ENCODE measurements at places on chromosomes 2 and 18.

DNA sequence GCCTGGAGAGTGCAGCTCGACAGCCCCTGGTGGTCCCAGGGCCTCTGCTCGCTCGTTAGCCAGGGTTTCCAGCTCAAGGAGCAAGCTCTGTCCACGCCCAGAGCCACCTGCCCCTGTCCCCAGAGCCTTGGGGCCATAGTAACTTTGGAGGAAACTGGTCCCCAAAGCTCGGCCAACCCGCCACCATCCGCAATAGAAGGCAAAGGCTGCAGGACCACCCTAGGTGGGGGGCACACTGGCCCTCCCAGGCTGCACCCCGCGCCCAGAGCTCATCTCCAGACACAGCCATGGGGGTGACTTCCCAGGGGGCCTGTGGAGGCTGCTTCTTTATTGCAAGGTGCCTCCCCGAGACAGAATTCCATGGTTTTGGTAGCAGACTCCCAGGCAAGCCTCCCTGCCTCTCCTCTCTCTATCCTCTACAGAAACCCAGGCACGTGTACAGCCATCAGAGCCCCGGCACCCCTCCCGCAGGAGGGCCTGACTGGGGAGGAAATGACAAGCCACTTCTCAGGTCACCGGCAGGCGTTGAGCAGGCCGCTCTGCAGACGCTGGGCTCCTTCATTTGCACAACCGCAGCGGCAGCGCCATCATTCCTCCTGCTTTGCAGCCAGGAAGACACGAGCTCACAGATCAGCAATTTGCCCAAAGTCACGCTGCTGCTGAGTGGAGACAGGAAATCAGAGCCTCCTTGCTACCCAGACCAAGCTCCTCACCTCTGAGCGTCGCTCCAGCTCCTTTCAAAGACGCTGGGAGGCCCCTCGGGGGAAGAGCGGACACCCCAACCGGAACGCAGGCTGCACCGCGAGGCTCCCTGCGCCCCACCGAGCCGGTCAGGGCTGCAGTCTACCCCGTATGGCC is 80.2 kb downstream of the NDUFA10 start:
- DNase-seq = peak; percentile 45

GRCh38 chr2:110865188-110865587 is 132.8 kb downstream of the ACOXL start:
- peak; percentile 57 for DNase-seq

- no peak for DNase-seq
Measured at GRCh38 chr2:203740871-203741281, 34.4 kb downstream of the CD28 start.

- no peak for DNase-seq
Measured at GRCh38 chr2:228917220-228917619, 353.9 kb downstream of the PID1 start.

DNA sequence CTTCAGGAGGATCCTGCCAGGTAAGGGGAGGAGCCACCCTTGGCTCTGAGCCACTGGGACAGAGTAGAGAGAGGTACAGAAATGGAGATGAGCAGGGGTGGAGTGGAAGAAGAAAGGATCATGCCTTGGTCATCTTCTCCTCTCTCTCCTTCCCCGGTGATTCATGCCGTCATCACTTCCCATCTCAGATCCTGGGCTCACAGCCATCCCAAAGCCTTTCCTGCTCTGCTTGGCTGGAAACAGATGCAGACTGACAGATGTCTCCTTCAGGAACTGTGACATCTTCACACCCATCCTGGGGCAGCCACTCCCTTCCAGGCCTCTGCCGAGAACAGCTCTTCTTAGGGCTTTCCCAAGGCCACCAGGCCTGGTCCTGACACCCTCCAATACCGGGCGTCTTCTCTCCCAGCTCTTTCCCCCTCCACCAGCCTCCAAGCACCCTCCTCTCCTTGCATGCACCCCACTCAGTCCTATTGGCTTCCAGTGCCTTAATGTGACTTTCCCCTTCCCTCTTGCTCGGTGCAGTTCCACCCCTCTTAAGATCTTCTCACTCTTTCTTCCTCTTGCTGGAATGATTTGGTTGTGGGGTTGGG is 58.3 kb upstream of the TNP1 start:
- DNase-seq = no peak

DNA sequence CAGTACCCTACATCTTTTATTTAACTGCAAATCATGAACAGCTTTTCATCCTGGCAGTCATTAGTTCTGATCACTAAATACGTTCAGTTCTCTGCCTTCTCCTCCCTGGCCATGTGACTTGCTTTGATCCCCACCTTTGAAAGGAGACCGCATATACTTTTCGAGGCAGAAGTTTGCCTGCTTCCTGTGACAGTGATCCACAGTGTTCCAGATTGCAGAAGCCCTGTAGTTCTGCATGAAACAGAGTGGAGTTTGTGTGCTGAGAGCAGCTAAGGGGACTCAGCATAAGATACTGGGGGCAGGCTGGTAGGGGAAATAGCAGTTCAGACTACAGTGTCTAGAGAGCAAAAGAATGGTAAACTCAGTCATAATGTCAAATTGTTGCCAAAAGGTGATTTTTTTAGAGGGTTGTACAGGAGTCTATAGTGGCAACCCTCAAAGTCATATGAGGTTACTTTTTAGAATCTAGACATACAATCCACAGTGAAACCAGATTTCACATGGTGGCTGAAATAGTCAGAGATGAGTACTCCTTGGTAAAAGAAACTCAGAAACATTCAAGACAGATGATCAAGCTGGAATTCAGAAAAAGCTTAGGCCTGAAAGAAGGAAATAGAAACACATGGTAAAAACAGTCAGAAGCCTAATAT is 1800.4 kb upstream of the CELF4 start:
- DNase-seq = no peak

DNA sequence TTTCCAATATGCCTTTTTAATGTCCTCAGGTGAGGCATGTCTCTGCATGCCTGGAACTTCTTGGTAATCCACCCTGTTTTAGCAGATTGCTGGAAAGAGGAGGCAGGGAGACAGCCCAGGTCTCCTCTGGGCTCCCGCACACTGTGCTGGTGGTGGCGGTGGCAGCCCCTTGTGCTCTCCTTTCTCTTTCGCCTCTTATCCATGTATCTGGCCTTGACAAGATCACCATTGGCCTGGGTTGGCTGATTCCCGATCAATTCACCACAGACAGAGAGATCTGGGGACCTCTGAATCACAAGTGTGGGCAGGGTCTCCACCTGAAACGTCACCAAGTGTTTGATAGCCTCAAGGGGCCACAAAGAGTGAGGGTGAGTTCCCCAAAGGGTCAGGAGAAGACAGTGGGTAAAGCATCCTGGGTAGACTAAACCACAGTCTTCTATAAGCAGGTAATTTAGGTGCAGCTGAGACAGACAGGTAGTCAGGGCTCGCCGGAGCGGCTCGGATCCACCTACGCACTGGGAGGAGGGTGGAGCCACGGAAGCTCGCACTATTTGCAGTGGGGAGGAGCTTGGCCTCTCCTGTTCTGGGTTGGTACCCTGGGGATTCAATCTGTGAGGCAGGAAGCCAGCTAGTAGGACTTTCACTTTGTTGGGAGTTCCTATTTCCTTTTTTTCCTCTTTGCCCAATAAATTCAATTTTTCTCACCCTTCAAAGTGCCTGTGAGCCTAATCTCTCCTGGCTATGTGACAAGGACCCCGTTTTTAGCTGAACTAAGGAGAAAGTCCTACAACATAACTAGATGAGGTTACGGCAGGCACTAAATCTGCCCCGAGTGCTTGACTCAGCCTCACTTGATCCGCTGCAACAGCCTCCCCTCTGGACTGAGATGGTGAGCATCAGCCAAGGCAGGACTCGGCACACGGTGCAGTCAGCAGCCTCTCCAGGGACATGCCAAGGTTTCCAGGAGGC is 57.6 kb downstream of the SLC4A3 start:
- DNase-seq = peak; percentile 54

GRCh38 chr2:62570861-62571698 is 65.1 kb upstream of the TMEM17 start:
- no peak for DNase-seq

DNA sequence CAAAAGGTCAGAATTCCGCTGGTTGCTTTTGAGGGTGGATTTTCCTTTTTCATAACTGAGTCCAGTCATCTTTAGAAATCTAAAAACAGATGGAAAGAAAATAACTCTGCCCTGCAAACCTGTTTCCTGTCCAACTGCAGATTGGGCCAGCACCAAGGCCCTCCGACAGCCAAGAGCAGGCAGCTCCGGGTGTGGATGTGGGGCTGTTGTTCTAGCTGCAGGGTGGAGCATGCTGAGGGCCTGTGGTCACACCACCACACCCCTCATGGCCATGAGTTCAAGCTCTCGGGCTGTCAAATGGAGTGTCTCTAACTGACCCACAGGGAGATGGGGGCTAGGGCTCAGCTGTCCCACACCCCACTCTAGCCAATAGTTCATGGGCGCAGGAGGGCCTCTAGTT is 69.3 kb upstream of the BZW1 start:
- DNase-seq = no peak
